ENCODE measurements at places on chromosomes 12 and 14. TPM values are rescaled to one million over a fixed set of nuclear protein-coding genes. Genes with fewer than 3 reads are reported as not detected.

- no peak for DNase-seq
Observed at GRCh38 chr14:74491956-74492775, 939 bp downstream of the NPC2 start.

CLEC4D gene
- polyA plus RNA-seq, result 0.91 TPM

RAD52 gene
- 46.9 TPM for polyA plus RNA-seq

GRCh38 chr12:123441523-123442164 is 5.2 kb upstream of the RILPL2 start:
- peak; percentile 1 for DNase-seq

DNA sequence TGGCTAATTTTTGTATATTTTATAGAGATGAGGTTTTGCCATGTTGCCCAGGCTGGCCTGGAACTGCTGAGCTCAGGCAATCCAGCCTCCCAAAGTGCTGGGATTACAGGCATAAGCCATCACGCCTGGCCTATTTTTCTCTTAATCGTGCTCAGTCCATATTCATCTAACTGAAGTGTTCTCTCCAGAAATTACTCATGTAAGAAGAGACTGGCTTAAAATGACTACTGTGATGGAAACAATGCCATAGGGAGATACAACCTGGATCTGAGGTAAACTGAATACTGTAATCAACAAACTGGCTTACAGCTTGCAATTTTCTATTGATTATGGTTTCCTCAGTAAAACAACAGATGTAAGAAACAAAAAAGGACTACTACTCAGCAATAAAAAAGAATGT is 21.1 kb downstream of the NUMB start:
- no peak for DNase-seq

CDH24 gene
- 11.7 TPM for polyA plus RNA-seq

AICDA gene
- not detected for polyA plus RNA-seq

GALNT8 gene
- polyA plus RNA-seq, result 0.95 TPM

TCP11L2 gene
- polyA plus RNA-seq, result 31.5 TPM

DNA sequence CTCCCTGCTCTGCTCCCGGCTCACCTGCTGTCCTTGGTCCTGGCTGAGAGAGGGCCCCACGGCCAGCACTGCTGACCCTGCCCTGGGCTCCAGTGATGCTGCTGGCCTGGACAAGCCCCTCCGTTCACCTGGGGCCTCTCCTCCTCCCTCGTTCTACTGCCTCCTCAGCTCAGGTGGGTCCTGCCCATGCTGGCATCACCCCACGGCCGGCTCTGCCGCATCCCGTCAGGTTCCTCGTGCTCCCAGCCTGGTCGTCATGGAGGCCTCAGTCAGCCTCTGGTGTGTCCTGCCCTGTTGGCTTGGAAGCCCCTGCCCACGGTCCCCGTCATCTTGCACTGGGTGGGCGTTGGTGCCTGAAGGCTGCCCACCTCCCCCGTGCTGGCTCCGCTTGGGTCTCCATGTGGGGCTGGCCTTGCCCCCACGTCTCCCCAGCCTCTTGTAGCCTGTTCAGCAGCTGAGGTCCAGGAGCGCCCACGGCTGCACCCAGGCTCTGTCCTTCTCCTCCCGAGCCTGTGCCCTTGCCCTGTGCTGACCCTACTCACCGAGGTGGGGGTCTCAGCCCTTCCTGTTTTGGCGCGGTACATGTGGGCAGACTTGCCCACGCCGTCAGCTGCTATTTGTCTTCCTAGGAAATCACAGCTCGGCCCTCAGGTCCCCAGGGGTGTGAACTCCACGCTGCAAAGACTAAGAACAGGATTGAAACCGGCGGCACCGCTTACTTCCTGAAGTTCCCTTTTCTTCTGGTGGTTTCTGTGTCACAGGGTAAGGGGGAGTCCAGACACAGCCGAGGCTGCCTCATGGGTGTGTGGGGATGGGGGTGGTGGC is 121.6 kb downstream of the TMEM121 start:
- DNase-seq, result peak; percentile 76

- no peak for DNase-seq
Observed at GRCh38 chr14:35395283-35395682, 9.3 kb downstream of the NFKBIA start.

PTPN6 gene
- 17.4 TPM for polyA plus RNA-seq
